Posterior vena cava (tissue), 2 donors: ENCODE measurements at places on chromosomes 2 and 18. TPM values are rescaled to one million over a fixed set of nuclear protein-coding genes. Genes with fewer than 3 reads are reported as not detected.
A peak's percentile ranks its signal among the peaks of the same experiment; 100 is the strongest.

DNA sequence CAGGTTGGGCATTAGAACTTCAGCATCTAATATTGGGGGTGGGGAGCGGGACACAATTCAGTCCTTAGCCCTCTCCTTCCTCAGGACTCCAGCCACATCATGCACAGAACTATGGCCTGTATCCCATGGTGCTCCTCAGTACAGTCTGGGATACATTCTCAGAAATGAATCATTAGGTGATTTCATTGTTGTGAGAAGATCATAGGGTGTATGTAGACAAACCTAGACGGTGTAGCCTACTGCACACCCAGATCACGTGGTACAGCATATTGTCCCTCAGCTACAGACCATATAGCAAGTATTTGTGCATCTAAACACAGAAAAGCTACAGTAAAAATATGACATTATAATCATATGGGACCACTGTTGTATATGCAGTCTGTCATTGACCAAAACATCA, 23.2 kb upstream of the IMP4 start:
- DNase-seq = no peak

- no peak for DNase-seq
Measured at GRCh38 chr2:98438190-98439133, 6.2 kb upstream of the INPP4A start.

DNA sequence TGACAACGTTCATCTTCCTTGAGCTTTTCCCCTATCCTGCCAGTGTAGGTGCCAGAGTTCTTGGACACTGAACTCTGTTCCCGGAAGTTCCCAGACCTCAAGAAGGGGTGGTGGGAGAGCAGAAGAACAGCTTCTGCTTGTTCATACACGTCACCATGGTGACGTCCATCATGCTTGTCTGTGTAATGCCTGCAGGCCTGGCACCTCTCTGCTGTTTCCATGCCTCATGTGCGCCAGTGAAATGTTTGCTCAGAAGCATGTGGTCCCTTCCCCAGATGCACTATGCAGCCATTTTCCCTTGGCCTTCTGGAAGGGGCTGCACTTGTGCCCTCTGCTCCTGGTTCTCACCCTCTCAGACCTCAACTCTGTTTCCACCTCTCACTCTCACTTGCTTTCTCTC, 210.8 kb upstream of the NABP1 start:
- DNase-seq = no peak

DNA sequence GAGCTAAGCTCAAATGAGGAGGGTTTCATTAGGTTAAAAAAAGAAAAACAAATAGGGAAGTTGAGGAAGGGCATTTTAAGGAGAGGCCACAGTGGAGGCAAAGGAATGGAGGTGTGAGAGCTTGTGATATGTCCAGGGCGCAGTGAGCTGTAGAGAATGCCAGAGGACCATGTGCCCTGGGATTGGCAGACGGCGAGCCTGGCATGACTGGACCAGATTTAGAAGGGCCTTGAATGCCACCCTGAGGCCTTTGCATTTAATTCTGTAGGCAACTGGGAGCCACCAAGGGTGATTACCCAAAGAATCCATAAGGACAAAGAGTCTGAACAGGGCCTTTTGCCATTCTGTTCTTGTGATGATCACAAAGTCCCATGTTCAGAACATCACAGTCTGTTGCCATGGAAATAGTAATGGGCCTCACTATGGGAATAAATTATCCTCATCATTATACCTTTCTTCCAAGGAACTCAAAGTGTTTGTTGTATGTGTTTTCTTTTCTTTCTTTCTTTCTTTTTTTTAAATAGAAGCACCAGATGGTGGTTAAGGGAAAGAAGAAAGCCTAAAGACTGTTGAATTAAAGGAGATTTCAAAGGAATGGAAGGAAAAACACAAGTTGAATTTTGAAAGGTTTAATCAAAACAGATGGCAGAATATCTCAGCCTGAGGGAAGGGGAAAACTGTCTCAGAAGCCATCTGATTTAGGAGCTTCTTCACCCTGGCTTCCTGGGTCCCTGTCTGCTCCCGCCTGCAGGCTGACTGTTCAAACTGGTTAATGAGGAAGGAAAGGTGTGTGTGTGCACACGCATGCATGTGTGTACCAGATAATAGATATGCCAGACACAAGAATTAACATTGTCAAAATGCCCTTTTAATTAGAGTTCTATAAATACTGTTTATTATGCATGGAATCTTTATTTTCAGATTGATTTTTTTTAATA, 31.6 kb upstream of the NCOA1 start:
- no peak for DNase-seq

DNA sequence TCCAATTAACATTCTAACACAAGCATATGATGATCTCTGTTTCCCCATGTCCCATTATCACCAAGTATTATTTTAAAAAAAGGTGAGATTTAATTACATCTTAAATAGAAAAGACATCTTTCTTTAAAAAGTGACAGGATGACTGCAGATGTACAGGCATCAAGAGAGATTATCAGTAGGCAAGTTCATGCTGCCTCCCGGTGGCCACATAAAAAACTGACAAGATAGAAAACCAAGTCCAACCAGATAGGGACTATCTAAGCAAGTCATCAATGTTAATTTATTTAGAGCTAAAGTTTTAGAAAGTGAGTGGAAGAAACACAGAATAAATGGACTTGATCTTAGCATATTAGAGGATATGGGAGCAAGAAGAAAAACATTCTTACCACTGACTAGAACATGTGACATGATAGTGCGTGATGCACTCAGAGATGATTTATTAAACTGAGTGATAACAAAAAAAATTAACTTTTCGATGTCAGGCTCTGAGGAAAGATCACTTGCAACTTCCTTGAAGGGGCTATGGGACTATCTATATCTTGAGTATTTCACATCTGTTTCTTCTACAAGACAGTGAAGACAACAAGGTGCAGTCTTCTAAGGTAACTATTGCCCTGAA, 5.4 kb upstream of the TDRD15 start:
- DNase-seq = no peak

Gene ARHGAP15
- 23.2 TPM for total RNA-seq

DNA sequence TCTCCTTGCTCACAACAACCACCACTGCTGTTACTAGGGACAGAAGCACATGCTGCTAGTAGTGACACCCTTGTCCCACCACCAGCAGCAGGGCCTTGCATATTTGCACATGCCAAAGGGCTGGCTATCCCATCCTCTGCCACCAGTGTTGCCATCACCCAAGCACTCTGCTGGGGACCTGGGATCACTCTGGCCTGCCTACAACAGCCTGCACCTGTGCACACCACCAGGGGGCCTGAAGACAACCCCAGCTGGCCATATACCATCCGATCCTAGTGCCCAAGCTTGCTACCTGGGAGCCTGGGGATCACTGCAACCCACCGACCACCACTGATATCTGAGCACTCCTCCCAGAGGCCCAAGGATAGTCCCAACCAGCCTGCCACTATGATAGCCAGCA, 99.9 kb upstream of the FANCL start:
- DNase-seq = no peak

- DNase-seq = no peak
Measured at GRCh38 chr2:39686456-39686855, 20.7 kb downstream of the TMEM178A start.

GRCh38 chr18:47795434-47795814, 135.0 kb downstream of the SMAD2 start:
- no peak for DNase-seq

DNA sequence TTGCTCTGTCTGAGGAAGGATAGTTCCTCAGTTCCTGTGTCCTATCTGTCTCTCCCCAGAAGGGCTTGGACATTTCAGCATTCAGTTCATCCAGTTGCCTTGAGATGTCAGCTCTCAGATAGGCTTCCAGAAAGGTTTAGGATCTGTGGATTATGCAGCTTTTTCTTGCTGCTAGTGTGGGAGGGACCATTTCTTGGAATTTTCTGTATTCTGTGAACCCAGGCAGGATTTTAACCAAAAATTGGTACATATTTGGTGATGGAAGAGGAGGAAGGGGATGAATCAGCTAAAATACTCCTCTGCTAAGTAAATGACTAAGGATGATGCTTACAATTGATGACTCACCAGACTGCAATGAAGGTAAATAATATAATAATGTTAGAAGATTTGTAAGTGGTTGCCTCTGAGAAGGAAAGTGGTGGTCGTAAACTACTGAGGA, 58.6 kb upstream of the DOCK10 start:
- DNase-seq = no peak

- DNase-seq = no peak
Measured at GRCh38 chr2:119746836-119747686, 12.7 kb upstream of the PTPN4 start.

Gene VWC2L
- 0.10 TPM for total RNA-seq

GRCh38 chr2:98376996-98377395, 30.7 kb downstream of the CNGA3 start:
- peak; percentile 44 for DNase-seq

DNA sequence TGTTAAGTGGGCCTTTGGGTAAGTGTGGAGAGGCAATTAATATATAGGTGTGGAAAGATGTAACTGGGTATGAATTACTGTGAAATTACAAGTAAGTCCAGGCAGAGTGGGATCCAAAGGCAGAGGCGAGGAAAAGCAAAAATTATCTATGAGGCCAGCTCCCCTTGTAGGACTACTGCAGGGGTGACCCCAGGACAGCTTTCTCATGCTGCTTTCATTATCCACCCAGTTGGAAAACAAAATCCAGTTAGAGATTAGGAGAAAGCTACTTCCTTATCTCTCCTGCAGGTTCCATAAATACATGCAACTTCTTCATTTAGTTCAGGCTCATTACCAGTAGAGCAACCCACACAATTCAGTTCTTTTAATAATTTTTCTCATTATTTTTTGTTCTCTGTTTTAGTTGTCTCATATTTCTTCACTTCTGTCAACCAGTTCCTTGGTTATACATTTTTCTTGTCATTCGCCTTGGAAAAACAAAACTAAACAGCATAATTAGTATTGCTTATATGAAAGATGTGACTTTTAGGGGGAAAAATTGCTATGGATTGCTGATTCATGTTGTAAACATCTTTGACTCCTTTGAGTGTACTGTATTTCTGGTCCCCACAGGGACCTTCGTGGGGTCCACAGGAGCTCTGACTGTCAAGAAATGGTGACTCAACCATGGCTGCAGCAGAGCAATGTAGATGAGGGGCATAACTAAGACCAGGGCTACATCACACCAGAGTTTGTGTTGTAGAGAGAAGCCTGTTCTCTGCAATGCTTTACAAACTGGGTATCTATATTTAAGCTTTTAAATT, 110.4 kb upstream of the PARD3B start:
- DNase-seq = no peak

DNA sequence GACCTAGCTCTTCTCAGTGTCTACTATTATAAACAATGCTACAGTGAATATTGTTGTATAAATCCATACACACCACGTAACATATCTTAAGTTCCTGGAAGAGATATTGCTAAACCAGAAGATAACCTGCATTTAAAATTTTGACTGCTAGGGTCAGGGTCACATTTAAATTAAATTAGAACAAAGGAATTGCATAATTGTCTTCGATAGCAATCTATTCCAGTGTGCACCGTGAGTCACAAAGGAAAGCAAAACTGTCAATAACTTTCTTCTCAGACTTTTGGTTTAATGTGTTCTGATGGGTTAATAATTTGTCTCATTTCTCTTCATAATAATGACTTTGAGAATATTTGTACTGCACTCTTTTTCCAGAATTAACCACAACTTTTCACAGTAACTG, 4.2 kb downstream of the GEN1 start:
- no peak for DNase-seq

Gene NDUFS1
- 72.1 TPM for total RNA-seq

GRCh38 chr2:240326246-240326645, 109.2 kb upstream of the GPC1 start:
- DNase-seq = peak; percentile 23
